NCI-H2171 treated with DMSO at 0.1 percent for 48 hours (cell line): ENCODE measurements at places on chromosomes 16 and 17.
A peak's percentile ranks its signal among the peaks of the same experiment; 100 is the strongest.

GRCh38 chr16:47060596-47060995 lies 83.1 kb downstream of the NETO2 start:
- DNase-seq: no peak

DNA sequence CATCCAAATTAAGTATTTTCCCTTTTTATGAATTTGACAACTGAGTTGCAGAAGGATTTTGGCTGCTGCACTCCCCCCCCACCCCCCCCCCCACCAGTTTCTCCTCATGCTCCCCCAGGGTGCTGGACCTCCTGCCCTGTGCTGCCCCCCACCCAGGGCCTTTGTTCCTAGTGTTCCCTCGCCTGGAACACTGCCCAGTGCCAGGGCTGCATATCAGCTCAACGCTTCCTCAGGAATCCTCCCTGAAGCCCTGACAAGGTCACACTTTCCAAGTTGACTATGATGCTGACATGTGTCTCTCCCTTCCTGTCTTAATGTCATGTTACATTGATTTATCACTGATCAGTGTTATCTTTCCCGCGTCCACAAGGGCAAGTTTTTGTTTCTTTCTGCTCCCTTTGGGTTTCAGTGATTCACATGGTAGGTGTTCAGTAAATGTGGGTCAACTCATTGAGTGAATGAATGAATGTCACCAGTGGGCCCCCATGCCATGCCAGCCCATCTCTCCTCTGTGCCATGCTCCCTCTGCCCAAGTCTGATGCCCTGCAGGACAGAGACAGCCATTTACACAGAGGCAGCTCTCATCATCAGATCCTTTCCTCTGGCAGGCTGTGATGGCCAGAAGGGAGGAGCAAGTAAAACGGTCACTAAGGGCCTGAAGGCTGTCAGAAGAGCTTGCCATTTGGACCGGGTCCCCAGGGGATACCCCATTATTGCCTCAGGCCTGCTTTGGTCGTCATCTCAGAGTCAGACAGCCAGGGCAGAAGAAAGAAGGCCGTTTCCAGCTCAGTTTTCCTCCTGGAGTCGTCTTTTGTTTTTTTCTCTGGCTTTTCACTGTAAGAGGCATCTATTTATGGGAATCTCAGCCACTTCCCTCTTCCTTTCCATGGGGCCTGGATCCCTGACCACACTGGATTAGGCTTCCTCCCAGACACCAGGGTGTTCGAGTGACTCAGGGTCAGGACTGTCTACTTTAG lies 386.2 kb downstream of the SNX29 start:
- no peak for DNase-seq

DNA sequence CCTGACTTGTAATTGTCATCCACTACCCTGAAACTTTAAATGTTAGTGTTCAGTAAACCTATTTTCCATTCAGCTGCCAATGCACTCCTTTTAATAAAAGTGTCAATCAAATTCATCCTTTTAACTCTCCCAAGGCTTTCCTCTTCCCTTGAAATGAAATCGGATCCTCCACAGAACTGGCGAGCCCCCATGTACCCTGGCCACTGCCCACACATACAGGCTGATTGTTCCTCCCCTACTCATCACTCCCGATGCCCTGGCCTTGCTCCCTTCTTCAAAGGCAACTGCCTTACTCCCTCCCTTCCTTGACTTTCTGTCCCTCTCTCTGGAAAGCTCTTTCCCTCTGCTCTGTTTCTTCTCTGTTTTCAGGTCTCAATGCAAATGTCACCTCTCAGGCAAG lies 7.6 kb downstream of the KRT33A start:
- no peak for DNase-seq

DNA sequence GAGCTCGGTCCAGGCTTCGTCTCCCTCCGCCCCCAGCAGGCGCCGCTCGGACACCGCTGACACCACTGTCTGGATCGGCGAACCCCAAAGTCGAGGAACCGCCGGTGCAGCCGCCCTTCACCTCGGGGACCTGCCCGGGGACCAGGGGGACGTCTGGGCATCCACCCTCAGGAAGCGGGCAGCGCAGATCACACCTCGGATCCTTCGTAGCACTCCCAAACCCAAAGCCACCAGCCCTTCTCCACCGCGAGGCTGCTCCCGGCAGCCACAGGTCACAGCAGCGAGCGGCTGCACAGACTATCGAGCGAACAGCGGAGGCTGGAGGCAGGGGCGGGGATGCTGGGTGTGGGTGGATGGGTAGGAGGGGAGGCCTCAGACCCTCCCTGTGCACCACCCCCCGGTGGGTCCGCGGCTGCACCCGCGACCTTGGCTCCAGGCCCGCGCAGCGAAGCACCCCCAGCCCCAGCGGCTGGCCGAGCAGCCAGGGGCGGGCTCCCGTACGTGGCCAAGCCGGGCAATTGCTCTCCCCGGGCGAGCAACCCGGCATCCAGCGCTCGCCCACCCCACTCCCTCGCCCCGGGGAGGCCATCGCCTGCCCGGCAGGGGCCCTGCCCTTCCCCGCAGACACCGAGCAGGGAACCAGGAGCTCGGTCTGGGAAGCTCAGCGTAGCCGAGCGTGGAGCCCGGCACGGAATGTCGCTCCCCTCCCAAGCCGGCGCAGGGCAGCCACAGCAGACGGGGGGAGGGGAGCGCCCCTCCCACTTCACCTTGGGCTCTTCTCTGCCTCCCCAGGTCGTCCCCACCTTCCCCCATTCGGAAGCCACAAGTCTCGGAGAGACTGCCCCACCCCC lies 1.0 kb downstream of the SDK2 start:
- peak; percentile 36 for DNase-seq

DNA sequence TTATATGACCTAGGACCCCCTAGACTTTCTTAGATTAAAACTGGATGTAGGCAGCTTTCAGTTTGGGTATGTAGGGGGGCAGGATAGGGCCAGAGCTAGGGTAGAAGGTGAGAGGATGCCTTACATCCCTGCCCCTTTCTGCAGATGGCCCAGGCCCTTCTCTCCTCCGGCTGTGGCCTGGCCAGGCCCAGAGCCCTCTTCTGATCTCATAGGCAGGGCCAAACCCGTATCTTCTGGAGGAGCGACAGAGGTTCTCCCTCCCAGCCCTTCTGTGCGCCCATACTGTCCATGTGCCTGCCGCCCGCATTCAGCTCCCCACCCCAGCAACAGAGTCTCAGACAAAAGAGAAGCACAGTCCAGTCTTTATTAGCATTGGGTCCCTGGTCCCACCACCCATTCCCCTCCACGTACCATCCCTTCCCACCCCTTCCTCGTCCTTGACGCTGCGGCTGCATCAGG lies 2.0 kb upstream of the TSPOAP1 start:
- DNase-seq: no peak

DNA sequence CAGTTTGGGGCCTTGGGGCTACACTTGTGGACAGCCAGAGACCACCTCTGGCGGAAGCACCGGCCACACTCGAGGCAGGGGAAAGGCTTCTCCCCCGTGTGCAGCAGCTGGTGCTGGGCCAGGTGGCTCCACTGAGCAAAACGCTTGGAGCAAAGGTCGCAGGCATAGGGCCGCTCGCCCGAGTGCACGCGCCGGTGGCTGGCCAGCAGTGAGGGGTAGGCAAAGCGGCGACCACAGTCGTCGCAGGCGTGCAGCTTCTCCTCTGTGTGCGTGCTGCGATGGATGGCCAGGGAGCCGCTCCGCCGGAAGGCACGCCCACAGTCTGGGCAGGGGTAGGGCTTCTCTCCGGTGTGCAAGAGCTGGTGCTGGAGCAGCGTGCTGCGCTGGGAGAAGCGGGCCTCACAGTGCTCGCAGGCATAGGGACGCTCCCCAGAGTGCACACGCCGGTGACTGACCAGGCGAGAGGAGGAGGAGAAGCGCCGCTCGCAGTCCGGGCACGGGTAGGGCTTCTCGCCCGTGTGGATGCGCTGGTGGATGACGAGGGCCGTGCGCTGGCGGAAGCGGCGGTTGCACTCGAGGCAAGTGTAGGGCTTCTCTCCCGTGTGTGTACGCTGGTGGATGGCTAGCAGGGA lies 5.8 kb downstream of the ZNF689 start:
- no peak for DNase-seq

DNA sequence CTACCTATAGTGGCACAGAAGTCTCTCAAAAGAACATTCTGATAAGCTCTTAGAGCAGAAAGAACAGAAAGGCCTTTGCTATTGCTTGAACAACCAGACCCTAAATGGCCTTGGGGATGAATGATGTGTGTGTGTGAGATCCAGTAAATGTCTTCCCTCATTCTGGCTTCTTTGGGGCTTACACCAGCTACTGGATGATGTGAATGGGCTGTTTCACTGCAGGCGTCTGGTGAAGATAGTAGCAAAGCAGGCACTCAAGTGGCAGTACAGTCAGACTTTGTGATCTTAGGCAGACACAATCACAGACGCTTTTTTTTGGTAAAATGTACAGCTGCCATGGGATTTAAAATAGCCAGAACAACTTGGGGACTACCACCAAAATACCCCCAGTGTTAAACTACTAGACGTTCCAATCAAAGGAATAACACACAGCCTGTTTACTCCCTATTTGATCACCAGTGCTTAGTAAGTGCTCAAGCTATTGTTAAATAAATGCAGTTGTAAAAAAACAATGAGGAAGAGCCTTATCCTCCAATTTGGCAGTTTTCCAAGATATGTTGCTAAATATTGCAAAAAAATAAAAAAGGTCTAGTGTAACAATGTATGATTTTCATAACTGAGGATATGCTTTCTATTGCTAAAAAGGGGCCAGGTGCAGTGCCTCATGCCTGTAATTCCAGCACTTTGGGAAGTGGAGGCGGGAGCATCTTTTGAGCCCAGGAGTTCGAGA lies 17.9 kb downstream of the NDUFAB1 start:
- no peak for DNase-seq

DNA sequence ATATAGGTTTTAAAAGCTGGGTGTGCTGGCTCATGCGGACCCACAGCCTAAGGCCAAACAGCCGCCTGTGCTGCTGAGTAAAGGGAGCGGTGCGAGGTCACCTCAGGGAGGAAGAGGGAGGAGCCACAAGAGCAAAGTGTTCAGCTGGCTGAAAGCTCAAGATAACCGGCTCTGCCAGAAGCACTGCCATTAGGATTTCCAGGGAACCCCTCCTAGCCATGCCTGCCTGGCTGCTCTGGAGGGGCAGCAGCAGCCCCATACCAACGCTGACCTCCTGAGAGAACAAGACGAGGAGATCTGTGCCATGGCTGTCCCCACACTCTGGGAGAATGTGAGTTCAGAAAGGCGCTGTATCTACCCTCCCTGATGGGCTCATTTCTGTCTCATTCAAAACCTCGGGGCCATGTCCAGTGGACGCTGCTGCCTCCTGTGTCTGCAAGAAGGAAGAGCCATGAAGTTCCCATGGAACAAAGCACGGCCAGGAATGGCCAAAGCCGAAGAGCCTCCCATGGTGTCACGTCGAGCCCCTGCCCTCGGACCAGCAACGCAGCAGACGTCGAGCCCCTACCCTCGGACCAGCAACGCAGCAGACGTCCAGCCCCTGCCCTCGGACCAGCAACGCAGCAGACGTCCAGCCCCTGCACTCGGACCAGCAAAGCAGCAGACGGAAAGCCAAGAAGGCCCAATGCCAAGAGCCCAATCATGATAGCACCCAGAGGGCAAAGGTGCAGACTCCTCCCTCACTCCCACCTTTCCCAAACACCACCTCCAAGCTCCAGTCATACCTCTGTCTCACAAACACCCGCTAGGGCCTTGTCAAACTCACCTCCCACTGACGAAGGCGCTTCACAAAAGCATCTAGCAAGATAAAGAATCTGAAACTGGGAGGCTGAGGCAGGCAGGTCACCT lies 107.0 kb downstream of the ANKRD11 start:
- DNase-seq: no peak

- no peak for DNase-seq
Observed at GRCh38 chr17:33874617-33875060, 380.4 kb upstream of the CCL2 start.

GRCh38 chr17:36027761-36028160 lies 10.0 kb upstream of the CCL23 start:
- DNase-seq: no peak

DNA sequence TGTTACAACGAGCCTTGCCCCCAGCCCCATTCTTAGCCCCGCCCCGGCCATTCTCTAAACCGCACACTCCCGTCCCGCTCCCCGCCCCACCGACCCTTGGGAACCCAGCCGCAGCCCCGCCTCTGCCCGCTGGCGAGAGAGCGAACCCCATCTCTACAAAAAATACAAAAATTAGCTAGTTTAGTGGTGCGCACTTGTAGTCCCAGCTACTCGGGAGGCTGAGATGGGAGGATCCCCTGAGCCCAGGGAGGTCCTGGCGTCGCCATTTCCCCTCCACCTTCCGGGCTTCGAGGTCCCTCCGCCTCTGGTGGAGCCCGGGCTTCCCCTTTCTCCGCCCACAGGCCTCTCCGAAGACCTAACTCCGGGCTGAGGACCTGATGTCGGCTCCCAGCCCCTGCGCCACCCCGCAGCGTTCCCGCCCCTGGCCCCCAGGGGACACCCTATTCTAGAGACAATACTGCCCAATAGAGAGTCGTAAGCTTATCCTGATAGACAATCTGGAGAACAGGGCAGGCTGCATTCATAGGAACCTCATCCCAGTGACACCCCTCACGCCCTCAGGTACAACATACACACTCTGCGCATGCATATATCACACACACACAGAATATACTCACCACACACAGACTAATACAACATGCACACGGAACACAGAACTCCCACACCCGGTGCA lies 480 bp upstream of the PROCA1 start:
- DNase-seq: no peak

- no peak for DNase-seq
Observed at GRCh38 chr17:1787301-1787902, 25.5 kb downstream of the SERPINF1 start.

GRCh38 chr16:66079671-66080334 lies 286.7 kb upstream of the CDH5 start:
- DNase-seq: no peak

DNA sequence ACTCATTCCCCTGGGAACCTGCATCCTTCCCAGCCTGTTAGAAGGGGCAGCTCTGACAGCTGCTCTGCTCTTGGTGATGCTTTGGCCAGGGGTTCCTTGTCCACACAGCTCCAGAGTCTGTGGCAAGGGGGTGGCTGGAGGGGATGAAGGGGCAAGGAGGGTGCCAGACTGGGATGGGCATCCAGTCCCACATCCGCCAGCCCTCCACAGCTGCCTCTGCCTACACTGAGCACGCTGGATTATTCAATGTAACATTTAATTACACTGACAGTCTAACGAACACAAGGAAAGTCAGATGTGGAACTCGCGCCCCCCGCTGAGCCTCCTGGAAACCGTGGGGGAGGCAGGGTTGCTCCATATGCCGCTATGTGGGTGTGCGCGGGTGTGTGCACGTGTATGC lies 101.1 kb downstream of the C16orf78 start:
- DNase-seq: peak; percentile 88

DNA sequence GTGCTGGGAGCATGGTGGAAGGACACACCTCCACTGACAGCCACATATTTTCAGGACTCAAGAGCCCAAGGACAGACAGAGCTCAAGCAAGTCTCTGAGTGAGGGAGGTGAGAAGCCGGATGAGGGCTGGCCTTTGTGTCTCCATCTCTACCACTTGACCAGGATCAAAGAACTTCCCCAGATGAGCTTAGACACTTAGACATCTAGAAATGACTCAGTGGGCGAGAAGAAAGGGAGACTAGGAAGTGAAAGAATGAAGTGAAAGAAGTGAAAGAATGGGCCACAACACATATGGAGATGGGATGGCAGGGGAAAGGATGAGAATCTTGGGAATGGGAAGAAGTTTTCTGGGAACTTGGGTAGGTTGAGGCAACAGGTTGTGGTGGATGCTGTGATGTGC lies 274.9 kb upstream of the CCL2 start:
- DNase-seq: no peak

- no peak for DNase-seq
Observed at GRCh38 chr17:28788100-28788499, 44.3 kb downstream of the TRAF4 start.
